ENCODE measurements at places on chromosomes 2 and 18.
A peak's percentile ranks its signal among the peaks of the same experiment; 100 is the strongest.

DNA sequence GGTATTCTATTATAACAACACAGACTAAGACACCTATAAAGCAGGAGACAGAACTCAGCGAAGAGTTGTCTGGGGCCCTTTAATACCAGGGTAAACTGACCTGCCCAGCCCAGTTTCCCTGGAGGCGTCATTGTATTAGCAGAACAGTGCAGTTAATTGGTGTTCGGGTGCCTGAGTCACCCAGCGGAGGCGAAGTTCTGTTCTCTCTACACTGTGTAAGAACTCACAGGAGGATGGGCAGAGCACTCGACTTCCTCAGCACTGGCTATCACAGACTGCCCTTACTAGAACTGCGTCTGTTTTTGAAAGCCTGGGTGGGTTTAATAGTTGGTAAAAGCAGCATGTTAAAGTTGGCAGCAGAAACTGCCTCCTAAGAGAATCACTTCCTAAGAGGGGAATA, 106.5 kb upstream of the ATP8B1 start:
- DNase-seq = no peak

- no peak for DNase-seq
Measured at GRCh38 chr2:172596776-172597175, 40.9 kb downstream of the PDK1 start.

DNA sequence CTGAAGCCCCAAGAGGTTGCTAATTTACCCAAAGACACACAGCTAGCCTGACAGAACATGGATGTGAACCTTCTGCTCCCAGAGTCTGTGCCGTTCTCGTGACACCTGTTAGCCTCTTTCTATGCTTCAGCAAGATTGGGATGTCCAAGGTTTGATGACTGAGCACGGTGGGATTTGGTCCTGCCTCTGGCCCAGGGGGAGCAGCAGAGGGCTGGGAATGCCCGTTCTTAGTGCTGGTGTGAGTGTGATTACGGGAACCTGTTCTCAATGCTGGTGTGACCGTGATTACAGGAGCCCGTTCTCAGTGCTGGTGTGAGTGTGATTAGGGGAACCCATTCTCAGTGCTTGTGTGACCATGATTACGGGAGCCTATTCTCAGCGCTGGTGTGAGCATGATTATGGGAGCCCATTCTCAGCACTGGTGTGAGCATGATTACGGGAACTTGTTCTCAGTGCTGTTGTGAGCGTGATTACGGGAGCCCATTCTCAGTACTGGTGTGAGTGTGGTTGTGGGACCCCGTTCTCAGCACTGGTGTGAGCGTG, 67.3 kb upstream of the SNTG2 start:
- no peak for DNase-seq

DNA sequence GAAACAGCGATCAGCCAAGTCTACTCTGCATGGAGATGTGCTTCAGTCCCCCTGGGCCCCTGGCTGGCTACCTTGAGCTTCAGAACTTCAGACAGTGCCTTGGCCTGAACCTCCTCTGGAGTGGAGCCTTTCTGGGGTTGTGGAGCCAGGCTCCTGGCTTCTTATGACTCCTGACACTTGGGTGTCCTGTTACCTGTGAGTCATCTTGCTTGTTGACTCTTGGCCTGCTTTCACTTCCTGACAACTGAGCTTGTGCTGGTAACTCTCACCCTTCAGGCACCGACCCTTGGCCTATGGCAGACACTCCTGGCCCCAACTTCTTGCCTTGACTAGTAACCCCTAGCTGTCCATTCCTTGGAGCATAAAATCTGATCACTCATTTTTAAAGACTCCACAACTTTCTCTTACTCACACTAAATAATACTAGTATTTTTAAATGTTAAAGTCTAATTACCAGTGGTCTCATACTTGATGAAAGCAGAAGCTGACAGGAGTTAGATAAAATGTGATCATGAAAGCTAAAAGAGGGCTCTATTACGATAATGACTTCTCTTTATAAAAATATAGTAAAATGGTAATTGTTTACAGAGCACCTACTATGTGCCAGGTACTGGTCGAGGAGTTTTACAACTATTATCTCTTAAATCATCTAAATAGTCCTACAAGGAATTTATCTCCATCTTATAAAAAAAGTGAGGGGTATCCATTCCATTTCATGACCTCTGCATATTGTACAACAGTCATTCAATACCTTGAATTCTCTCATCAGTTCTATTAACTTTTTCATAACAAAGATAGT, 46.3 kb upstream of the VIT start:
- DNase-seq = peak; percentile 83

DNA sequence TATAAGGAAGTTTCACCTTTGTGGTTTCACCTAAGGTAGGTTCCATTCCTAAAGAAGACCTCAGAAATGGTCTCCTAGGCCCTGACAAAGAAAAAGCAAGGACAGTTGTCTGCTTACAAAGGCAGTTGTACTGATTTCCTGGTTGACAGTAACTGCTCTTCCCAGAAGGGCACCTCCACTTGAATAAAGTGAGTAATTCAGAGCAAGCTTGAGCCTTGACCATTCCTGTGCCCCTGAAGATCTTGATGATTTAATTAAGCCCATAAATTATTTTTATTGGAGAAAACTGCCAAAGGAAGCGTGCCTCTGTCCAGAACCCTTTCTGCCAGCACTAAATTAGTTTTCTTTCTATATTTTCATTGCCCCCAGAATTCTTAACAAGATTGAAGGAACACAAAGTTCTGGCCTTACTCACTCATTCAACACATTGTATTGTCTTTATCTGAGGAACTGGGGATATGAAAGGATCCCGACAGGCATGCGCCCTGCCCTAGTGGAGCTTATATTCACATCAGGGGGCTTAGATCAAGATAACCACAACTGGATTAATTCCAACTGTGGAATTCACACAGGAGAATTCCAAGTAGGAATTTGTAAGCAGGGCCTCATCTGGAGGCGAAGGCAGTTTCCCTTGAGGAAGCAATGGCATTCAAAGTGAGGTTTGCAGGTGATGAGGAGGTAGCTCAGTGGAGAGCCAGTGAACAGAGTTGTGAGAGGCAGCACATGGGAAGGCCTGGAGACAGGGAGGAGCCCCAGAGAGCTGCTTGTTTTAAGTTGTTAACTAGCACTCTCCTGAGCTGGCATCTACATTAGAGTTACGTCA, 21.2 kb downstream of the PTRHD1 start:
- DNase-seq = no peak

DNA sequence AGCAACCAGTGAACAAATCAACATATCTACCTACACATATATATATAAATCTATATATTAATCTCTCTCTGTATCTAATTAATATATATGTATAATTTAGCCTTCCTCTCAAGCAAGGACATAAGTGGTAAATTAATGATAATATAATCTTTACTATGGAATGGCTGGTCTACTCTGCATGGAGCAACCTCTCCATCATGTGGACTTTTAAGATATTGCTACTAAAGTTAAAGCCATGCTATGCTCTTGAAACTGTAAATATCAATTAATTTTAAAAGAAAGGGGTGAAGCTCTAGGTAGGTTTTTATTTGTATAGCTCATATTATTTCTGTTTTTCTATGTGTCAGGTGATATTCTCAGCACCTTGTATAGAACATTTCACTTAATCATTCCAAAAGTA, 147.0 kb downstream of the PPP1R1C start:
- DNase-seq = no peak

DNA sequence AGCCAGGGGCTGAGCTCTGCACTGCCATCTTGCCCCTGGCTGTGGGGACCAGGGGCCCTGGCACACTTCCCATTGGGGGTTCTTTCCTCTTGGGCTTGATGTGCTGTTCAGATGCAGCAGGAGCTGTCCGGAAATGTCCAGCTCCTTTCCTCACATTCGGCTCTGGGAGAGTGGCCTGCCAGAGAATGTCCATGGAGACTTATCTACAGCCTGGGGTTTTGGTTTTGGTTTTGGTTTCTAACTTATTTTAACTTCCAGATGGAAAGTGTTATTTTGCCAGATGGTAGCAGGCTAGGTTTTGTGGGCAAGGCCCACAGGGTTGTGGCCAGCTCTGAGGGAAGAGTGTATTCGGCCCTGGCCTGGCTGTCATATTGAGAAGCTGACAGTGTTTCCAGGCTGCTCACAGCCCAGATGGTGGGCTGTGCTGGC, 177.3 kb downstream of the ANKRD30B start:
- no peak for DNase-seq

DNA sequence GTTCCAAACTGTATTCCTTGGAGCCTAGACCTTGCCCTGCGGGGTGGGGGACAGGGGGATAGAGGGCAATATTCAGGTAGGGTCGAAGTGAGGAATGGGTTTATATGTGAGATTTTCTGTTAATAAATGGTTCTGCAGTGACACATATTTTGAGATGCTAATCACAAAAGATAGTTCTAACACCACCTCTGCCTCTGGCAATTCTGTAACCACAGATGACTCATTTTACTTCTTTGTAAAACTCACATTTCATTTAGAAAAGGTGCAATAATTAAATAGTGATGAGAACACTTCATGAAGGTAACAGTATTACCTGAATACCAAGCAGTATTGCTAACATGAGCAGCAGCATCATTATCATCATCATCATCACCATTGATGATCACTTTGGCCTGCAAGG, 306.6 kb downstream of the SUCLG1 start:
- DNase-seq = no peak

DNA sequence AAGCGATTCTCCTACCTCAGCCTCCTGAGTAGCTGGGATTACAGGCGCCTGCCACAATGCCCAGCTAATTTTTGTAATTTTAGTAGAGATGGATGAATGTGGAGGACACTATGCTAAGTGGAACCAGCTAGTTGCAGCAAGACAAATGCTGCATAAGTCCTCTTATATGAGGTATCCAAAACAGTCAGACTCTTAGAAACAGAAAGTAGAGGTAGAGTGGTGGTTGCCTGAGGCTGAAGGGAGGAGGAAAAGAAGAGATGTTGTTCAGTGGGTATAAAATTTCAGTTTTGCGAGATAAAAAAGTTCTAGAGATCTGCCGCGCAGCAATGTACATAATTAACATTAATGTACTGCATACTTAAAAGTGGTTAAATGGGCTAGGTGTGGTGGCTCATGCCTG, 145.3 kb upstream of the SPRED2 start:
- no peak for DNase-seq

DNA sequence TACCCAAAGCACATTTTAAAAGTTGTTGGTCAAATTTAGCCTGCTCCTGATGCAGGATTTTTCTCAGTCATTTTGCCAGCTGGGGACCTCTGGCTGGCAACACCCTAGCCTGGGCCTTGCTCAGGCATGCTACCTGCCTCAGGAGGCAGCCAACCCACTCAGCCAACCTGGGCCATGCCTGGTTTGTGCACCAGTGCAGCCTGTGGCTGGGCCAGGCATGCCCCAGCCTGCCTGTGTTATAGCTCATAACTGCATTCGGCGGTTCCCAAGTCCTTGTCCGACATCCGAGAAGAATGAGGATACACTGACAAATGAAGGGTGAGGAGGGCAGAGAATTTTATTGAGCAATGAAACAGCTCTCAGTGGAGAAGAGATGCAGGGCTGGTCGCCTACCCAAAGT, 608.0 kb downstream of the SUCLG1 start:
- DNase-seq = no peak
